ENCODE measurements at places on chromosomes 2 and 18.
A peak's percentile ranks its signal among the peaks of the same experiment; 100 is the strongest.

- no peaks in the 10 kb centered on the region for H3K36me3 ChIP-seq
- H3K4me3 ChIP-seq, result no peak overlapping the region
- peaks cover 2% of the 10 kb centered on the region for H3K27me3 ChIP-seq
- H3K27ac ChIP-seq, result peak overlapping the region; percentile 16
- H3K4me1 ChIP-seq, result peaks cover 12% of the 10 kb centered on the region
- DNase-seq, result no peak
Observed at GRCh38 chr2:108934583-108935245, 54.3 kb downstream of the EDAR start.

- H3K27ac ChIP-seq, result peak overlapping the region; percentile 99
- peak; percentile 86 for DNase-seq
- H3K4me3 ChIP-seq, result peak overlapping the region; percentile 81
- H3K27me3 ChIP-seq, result peaks cover 7% of the 10 kb centered on the region
- peaks cover 58% of the 10 kb centered on the region for H3K4me1 ChIP-seq
Observed at GRCh38 chr2:156333951-156334495, 1.5 kb upstream of the NR4A2 start.

DNA sequence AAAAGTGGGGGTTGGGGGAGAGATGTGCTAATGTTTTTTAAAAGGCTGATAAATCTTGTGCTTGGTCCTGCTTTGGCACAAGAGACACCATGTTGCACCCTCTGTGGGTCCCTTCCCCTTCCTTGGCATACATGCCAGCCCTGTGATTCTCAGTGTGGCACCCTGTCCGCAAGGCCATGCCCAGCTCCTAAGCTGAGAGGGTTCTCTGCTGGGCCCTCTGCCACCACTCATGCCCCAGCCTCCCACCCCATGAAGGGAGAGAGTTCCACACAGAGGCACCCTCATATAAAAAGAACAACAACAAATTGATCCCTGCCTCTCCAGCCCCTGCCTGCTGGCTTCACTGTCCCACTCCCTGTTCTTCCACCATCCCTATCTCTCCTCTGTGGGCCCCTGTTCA lies 2.5 kb upstream of the ADCY3 start:
- H3K36me3 ChIP-seq, result peaks cover 10% of the 10 kb centered on the region
- no peak overlapping the region for H3K4me3 ChIP-seq
- DNase-seq, result no peak
- no peak overlapping the region for H3K27ac ChIP-seq
- peaks cover 6% of the 10 kb centered on the region for H3K27me3 ChIP-seq

GRCh38 chr2:219285894-219286425 lies 6.8 kb downstream of the DNAJB2 start:
- H3K4me1 ChIP-seq, result peaks cover 16% of the 10 kb centered on the region
- H3K27ac ChIP-seq, result no peak overlapping the region
- no peak for DNase-seq
- no peak overlapping the region for H3K4me3 ChIP-seq

- DNase-seq, result no peak
- peaks cover 72% of the 10 kb centered on the region for H3K4me1 ChIP-seq
- H3K27ac ChIP-seq, result peak overlapping the region; percentile 16
- H3K27me3 ChIP-seq, result no peaks in the 10 kb centered on the region
Observed at GRCh38 chr18:63259567-63260379, 59.8 kb downstream of the BCL2 start.

Data from activated CD4-positive, alpha-beta T cell treated with anti-CD3 and anti-CD28 coated beads, Interleukin-2, amount 10 ng/mL, durations not matched to agents 24 days and 14 days (primary cell).